ENCODE measurements at places on chromosomes 16 and 17.

DNA sequence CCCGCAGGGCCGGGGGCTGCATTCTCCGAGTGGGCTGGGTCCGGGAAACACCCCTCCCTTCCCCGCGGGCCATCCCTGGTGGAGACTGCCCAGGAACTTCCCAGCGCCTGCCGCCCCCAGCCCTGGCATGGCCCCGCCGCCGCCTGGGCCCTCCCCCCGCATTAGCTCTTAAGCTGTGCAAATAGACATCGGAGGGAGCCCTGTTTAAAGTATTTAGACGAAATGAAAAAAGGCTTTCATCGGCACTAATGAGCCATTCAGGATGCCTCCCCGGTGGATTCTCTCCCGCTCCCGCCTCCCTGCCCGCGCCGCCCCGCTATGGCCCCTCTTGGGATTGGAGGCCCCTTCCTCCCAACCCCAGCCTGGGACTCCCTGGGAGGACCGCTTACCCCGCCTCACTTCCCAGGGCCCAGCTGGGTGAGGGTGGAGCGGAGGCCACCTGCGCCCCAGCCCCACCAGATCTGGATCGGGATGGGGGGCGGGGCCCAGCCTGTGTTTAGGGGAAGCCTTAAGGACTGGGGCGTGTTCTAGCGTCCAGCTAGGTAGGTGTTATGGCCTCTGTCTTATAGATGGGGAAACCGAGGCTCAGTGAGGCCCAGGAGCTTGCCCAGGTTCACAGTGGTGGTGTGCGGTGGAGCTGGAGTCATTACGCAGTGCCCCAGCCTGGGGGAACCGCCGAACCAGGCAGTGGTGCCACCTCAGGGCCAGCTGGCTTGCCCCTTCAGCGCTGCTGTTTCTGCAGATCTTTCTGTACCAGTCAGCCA is 19.7 kb downstream of the SEZ6 start:
- no peak for DNase-seq

- no peak for DNase-seq
Observed at GRCh38 chr16:58041628-58041955, 16.0 kb downstream of the MMP15 start.

GRCh38 chr16:68247400-68247799 is 2.2 kb downstream of the PLA2G15 start:
- no peak for DNase-seq

- no peak for DNase-seq
Observed at GRCh38 chr17:2800367-2800766, 4.1 kb downstream of the RAP1GAP2 start.

DNA sequence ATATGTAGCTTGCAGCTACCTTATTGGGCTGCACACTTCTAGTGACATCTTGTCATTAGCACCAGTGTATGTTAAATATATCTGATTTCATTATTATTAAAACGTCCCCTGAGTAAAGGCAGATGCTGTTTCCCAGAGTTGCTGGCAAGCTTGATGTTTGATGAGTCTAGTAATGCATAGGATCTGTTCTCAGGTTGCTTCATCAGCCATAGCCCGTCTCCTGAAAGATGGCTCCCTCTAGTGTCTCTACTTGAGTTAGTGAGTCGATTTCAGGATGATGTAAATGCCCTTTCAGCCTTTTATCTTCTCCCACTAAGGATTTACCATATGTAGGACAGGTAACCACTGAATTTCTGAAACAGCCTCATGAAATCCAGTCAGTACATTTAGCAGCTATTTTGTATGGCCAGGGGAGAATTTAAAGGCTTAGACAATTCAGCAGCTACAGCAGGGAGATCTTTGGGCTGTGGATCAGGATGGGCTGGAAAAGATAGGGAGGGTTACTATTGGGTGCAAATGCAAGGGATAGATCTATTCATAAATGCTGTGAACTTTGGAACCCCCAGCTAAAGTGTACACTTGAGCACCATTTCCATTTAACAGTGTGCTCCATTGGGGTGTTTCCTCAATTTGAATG is 376.3 kb downstream of the CNTNAP4 start:
- DNase-seq = no peak

DNA sequence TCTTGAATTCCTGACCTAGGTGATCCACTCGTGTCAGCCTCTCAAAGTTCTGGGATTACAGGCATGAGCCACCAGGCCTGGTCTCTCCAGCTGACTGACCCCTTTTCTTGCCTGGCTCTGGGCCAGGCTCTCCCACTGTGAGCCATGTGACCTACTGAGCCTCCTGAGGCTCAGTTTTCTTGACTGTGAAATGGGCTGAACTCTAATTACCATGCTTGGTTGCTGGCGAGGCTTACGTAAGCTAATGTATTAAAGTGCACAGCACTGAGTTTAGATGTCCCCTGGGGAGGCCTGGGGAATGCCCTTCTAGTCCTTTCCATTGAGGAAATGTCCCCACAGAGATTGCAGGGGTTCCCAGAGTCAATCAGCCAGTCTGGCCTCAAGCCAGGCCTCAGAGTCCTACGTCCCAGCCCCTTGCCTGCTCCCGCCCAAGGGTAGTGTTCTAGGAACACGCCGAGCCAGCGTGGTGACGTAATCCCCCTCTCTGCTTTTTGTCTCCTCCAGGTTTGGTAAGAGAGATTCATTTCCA is 45.8 kb upstream of the LGALS9 start:
- no peak for DNase-seq

- no peak for DNase-seq
Observed at GRCh38 chr17:58974354-58974753, 132.3 kb downstream of the TRIM37 start.

- no peak for DNase-seq
Observed at GRCh38 chr17:17435323-17435722, 41.5 kb upstream of the MED9 start.

GRCh38 chr17:2024572-2025219 is 438 bp downstream of the RTN4RL1 start:
- DNase-seq = no peak

- DNase-seq = no peak
Observed at GRCh38 chr16:67055712-67056487, 27.0 kb downstream of the CBFB start.

DNA sequence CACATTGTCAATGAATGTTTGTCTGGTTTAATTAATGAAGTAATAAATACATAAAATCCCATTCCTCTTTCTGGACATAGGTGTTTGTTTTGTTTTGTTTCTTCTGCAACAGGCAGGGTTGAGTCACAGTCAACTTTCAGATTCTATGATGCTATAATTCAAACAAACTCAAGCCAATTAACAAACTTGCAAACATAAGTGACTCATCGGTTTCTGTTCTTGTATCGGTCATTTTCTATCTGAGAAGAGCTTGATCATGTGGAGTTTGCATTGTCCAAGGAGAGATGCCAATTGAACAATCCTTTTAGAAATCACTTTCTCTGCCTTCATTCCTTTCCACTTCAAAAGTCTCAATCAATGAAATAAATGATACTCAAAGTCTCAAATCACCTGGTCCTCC is 294.2 kb upstream of the C16orf82 start:
- no peak for DNase-seq

- no peak for DNase-seq
Observed at GRCh38 chr16:35195864-35196216, 1736.4 kb downstream of the TP53TG3F start.

DNA sequence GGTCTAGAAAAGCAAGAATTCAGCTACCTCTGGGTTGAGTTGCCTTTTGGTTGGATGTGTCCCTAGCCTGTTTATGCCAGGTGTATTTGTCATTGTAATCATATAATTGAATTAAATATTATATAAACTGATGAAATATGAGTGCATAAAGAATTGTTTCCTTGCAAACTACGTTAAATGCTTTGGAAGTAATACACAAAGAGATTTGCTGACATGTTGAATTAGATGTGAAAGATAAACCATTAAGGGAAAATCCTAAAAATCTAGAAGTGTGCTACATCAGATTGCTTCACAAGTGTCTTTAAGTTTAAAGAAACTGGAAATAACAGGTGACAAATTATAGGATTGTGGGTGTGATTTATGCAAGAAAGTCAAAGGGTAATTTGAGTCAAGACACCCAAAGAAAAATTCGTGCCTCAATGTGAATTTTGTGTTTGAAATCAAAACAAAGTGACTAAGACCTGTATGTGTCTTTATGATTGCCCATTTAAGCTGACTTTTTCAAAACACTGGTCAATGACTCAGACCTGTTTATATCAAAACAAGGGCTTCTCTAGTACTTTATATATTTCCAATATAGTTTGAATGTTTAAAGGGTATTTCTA is 5.1 kb upstream of the PYY start:
- no peak for DNase-seq

GRCh38 chr17:17503566-17504130 is 7.5 kb upstream of the RASD1 start:
- no peak for DNase-seq

GRCh38 chr16:71542377-71542776 is 16.2 kb downstream of the CHST4 start:
- DNase-seq = peak; percentile 16

GRCh38 chr17:3571043-3571900 is 13.7 kb upstream of the TRPV3 start:
- DNase-seq = no peak

DNA sequence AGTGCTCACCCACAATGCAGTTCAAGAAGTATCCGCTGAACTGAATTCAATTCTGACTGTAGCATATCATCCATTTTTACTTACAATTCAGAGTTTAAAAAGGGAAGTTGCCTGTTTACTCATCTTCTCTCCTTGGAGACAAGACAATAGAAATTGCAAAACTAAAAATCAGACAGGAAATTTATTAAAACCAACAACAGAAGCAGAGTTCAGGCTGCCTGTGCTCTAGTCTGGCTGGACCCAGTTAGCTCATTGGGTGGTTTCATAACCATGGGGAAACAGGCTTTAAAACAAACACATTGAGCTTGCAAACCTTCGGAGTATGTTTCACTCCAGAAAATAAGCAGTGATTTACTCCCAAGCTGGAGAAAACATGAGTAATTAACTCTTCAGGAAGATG is 321.4 kb downstream of the GRIN2A start:
- no peak for DNase-seq

DNA sequence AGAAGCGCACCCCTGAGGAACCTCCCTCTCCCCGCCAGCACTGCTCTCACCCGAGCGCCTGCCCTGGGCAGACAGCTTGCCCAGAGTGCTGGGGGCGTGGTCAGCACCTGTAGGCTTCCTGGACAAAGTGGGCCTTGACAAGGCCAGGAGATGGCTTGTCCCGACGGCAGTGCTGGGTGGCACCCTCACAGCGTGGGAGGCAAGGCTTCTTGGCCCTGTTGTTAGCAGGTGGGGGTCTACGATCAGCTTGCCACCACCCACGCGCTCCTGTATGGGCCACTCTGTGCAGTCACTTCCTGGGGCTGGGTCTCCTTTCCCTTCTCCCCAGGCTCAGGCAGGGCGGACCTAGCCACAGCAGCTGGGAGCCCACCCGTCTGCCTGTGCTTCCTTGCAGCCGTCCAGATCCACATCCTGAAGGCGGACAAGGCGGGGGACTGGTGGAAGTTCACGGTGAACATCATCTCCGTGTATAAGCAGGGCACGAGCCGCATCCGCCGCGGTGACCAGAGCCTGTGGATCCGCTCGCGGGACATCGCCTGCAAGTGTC is 218.0 kb downstream of the NTN1 start:
- DNase-seq = no peak

DNA sequence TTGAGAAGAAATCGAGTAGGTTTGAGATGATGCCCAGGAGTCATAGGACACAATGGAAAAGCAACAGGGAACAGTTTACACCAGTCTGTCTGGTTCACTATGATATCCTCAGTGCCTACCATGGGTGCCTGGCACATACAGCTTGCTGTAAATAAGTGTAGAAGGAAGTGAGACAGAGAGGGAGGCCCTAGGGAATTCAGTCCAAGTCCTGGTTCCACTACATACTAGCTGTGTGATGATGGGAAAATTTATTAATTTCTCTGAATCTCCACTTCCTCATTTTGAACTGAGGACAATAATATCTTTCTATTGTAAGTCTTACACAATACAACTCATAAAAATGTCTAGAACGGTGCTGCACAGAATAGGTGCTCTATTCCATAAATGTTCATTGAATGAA is 53.3 kb upstream of the LYRM9 start:
- DNase-seq = no peak

GRCh38 chr17:21113049-21113690 is 13.6 kb upstream of the DHRS7B start:
- DNase-seq = no peak

DNA sequence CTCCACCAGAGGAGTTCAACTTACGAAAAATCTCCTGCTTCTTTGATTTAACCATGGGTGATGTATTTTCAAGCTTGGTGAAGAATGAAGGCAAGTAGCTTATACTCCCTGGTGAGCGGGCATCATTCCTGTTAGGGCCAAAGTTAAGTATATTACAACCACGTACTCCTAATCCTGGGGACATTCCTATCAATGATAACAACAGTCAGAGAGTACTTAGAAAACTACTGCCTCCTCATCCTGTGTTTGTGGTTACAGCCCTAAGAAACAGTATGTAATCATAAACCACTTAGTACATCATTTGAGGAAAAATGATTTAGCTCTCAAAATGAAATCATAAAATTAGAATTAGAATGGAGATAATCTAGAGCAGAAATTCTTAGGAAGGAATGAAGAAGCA is 47.3 kb downstream of the TTC19 start:
- no peak for DNase-seq

DNA sequence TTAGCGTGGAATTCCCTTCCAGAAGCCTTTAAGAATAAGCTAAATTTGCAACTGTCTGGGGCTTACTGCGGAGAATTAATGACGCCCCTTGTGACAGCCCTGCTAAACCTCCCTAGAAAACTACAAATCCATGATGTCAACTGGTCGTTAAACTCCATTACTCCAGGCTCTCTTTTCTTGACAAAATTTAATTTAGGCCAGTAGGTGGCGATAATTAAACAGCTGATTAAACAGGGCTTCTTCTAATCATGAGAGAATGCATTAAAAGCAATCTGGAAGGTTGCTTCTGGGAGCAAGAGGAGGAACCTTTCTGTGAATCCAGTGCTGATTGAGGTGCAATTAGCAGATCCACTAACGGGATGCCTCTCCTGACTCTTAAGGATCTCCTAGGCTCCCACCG is 8.1 kb upstream of the NLRP1 start:
- DNase-seq = no peak

DNA sequence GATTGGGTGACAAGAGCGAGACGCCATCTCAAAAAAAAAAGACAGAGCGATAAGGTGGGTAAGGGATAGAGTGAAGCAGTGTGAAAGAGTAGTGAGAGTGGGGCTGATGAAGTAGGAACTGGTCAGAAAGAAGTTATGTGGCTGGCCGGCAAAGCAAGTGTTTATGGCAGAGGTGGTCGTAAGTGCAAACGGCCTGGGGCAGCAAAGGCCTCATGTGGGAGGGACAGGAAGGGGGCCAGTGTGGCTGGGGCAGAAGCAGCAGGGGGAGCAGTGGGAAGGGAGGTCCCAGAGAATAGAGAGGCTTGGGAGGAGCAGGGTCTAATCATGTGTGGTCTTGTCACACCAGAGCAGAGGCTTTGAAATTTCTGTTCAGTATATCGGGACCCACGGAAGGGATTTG is 186.2 kb downstream of the HS3ST3B1 start:
- DNase-seq = no peak

All from T-helper 17 cell (primary cell).